Right forelimb (tissue), 1 donor: ENCODE measurements at places on chromosomes 12 and 14.

DNA sequence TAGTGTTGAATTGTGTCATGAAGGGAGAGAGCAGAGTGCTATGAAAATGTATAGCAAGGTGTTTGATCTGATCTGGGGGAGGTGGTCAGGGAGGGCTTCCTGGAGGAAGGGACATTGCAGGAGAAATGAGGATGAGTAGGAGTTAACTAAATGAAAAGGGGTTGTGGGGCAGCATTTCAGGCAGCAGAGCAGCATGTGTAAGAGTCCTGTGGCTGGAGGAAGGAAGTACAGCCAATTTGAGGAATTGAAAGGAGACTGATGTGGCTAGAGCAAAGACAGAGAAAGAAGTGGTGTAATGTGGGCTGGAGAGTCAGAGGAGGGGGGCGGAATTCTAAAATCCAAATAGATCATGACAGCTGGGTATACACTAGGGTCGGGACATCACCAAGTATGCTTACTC lies 20.5 kb downstream of the NPC2 start:
- DNase-seq = no peak

DNA sequence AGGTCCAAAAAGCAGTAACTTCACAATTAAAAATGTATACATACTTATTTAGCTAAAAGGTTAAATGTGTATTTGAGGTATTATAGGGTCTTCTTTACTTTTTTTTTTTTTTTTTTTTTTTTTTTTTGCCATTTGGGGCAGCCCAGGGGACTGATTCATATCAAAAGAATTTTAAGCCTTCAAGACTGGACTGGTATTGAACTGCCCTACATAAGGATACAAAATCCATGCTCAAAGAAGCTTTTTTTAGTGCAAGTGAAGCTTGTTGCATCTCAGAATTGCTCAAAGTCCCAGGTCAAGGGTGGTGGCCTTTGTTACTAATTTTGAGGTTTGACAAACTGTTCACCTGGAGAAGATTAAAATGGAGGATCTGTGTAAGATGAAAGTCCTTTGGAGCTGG lies 124.0 kb downstream of the APAF1 start:
- DNase-seq = no peak

- DNase-seq = no peak
Measured at GRCh38 chr14:33679025-33679424, 271.8 kb downstream of the EGLN3 start.

DNA sequence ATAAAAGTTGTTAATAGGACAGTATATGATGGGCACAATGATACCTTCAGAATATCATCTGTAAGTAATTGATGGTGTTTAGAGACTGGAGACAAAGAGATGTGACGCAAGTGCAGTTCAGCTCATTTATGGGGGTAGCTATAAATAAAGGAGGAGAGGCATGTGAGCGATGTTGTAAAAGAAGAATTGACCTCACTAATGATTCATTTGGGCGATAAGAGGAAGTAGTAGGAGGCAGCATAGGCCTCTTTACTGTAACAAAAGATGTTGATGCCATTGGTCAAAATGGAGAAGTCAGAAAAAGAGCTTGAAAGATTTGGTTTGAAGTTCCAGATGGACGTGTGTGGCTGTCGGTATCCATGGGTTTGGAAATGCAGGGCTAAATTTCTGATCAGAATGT lies 70.0 kb downstream of the FLRT2 start:
- no peak for DNase-seq

- no peak for DNase-seq
Measured at GRCh38 chr12:49138587-49138986, 7.4 kb upstream of the TUBA1B start.

DNA sequence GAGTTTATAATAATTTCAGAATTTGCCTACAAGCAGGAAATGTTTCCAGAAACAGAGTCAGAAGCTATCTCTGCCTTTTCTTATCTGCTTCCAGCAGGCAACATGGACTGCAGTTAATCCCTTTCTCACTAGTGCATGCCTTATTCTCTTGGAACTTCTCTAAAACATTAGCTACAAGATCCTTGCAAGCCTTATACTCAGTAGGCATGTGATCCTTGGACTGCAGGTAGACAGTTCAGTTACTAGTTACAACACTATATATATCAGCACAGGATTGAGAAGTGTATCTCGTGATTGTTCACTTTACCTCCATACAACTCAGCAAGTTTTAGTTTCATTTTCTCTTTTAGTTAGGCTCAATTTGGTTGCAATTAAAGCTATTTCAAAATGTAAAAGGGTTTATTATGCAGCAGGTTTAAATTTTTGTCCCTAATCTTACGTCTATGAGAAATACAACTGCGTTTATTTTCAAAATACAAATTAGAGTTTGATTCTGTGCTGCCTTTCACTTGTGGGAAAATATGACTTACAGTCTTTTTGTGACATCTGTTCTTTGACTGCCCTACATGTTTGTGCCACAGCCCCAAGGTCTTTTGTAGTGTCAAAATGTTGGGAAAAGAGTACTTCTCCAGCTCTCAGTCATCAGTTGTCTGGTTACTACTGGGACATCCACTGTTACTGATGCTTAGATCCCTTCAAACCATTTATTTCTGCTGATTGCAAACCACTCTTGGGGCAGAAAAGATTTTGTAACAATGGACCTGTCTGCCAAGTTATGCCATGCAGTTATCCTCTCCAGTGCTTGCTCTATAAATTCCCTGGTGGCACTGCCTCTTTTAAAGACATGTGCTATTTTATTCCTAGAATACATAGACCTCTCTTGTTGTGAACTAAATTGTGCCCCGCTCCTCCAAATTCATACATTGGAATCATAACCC lies 709.0 kb upstream of the FOXG1 start:
- DNase-seq = no peak

DNA sequence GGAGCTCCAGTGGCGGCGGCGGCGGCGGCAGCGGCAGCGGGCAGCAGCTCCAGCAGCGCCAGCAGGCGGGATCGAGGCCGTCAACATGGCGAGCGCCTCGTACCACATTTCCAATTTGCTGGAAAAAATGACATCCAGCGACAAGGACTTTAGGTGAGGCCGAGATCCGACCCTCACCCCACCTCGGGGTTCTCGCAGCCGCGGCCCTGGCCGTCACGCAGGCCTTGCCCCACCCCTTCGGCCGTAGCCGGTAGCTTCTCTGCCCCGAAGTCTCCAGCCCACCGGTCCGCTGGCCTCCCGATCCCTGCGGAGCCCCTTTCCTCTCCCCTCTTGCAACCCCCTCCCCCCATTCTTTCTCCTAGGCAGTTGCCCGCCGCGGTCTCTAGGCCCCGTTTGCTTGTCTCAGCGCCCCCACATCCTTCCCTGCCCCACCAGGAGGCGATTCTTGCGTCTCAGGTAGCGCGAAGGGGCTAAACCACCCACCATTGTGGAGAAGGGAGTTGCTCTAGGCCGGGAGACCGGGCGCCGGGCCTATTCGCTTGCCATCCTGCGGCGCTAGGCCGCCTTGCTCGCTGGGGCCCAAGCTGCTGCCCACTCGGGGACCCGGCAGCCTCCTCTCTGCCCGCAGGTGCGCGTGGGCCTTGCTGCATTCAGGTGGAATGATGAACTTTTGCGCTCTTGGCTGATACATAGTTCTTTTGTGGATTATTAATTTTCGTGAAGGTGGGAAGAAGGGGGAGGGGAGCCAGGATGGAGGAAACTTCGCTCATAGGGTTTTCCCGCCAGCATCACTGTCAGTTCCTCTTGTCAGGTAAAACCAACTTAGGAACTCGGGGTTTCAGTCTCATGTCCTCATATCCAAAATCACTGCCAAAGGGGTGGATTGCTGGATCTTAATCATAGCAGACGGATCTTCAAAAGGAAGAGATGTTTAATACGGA lies 745 bp downstream of the CAND1 start:
- peak; percentile 74 for DNase-seq

DNA sequence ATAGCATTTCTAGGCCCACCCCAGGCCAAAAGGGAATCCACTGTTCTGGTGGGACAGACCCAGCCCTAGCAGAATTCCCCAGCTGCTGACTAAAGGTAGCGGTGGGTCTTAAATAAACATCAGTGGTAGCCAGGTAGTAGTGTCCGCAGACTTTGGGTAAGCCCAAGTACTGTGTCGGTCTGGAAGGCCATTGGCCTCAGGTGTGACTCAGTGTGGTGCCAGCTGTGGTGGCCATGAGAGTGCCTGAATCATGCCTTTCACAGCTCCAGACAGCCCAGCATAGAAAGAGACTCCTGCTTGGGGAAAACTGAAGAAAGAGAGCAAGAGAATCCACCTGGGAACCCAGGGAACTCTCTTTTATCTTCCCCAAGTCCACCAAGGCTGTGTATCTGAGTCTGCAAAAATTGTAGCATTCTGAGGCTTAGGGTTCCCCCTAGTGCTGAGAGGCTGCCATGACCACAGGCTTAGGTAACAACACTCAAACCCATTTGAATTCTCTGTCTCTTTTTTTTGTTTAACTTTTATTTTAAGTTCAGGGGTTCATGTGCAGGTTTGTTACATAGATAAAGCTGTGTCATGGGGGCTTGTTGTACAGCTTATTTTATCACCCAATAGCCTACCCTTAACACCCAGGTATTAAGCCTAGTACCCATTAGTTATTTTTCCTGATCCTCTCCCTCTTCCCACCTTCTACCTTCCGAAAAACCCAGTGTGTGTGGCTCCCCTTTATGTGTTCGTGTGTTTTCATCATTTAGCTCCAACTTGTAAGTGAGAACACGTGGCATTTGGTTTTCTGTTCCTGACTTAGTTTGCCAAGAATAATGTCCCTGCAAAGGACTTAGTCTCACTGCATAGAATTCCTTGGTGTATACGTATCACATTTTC lies 16.7 kb upstream of the CD163L1 start:
- DNase-seq = peak; percentile 62
